CD4-positive, alpha-beta T cell treated with Interleukin-2 at 100 ng/mL for 4 hours (primary cell): ENCODE measurements at places on chromosomes 12 and 14.
A peak's percentile ranks its signal among the peaks of the same experiment; 100 is the strongest.

- DNase-seq: no peak
These were observed 215.7 kb downstream of the SYT10 start for GRCh38 chr12:33223956-33224355.

DNA sequence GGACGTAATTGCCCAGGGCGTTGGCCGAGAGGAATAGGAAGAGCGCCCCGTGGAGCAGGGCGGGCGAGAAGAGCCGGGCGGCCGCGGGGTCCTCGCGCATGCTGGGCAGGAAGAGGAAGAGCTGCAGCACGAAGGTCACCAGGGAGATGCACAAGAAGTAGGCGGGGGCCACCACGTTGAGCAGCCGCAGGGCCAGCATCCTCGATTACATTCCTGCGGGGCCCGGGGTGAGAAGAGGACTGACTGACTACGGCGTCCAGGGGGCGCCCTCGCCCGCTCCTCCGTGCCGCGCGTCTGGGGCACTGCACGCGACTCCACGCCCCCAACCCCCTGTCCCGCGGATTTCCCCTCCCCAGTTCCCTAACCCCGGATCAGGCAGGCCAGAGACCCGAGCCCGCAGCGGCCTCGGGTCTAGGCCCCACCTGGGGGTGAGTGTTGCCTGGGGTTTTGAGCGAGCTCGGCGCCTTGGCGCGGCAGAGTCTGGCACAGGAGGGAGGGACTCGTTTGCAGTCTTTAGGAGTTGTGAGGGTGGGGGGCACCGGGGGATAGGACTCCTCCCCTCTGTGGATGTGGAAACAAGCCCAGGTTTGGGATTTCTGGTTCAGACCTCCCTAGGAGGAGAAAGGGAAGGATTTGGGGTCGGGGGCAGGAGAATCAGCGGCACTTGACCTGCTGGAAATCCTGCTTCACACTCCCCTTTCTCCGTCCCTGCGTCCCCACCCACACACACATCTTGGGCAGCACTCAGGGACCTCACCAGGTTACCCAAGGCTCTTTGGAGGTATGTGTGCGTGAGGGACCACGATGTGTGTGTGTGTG lies 1.8 kb downstream of the ZDHHC22 start:
- no peak for DNase-seq

GRCh38 chr12:118190266-118190665 lies 54.3 kb downstream of the PEBP1 start:
- no peak for DNase-seq

- peak; percentile 73 for DNase-seq
These were observed 80.4 kb downstream of the DUSP16 start for GRCh38 chr12:12482150-12482761.

- no peak for DNase-seq
These were observed 156.6 kb downstream of the FOXA1 start for GRCh38 chr14:37438444-37438843.

GRCh38 chr12:92414170-92415070 lies 268.8 kb upstream of the BTG1 start:
- DNase-seq: no peak

DNA sequence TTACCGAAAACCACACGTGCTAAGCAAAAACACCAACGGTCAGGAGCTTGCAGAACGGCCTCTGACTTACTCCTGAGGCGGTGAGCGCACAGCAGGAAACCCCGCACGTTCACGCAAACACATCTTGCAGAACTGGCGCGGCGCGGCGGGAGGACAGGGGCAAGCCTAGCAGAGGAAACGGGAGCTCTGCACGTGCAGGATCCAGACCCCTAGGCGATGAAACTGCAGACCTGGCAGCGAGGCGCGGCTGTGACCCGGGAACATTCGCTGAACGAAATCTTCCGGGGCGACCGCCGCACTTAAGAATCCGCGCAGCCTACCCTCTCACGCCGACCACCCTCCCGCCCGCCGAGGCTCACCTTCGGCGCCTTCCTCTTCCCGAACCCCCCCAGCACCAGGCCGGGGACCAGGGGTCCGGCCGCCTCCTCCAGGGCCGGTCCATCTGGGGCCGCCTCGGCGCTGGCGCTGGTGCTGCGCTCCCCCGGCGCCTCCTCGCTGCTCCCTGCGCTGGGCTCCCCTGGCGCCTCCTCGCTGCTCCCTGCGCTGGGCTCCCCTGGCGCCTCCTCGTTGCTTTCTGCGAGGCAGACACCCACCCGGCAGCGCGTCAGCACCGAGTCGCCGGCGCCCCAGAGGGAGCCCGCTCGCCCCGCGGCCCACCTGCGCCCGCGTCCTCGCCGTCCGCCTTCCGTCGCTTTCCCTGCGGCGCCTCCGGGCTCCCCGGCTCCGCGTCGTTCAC lies 615 bp downstream of the DDX51 start:
- DNase-seq: peak; percentile 12

DNA sequence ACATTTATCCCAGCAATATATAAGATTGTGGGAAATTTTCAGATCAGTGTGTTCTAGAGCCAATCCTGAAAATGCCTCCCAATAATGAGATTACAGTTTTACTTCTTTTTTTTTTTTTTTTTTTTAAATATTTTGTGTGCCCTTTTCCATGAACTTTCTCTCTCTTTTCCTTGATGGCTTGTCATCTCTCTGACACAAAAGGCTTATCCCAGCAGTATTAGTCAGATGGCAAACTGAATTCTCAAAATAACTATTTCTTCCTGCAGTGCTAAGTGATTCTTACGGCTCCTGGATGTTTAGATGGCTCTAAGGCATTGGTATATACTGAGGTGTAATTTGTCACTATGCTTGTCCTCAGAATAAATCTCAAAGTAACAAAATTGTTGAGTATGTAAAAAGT lies 86.7 kb downstream of the LRP6 start:
- DNase-seq: no peak
